MCF 10A (cell line): ENCODE measurements at places on chromosomes 4 and X.

DNA sequence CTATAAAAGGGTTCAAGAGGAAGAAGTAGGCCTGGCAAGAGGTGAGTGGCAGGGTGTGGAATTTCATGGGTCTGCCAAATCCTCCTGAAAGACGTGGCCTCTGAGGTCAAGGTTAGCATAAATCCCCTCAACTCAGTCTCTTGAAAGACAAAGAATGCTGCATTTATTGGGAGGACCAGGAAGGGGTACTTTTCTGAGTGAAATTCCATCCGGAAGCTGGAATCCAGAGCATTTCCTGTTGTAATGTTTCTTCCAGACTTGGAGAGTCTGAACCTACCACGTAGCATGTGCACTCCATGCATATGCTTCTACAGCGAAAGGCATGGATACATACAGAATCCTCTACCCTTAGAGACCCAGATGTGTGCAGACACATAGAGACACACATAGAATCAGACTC lies 13.4 kb upstream of the FGD1 start:
- no peak for DNase-seq

DNA sequence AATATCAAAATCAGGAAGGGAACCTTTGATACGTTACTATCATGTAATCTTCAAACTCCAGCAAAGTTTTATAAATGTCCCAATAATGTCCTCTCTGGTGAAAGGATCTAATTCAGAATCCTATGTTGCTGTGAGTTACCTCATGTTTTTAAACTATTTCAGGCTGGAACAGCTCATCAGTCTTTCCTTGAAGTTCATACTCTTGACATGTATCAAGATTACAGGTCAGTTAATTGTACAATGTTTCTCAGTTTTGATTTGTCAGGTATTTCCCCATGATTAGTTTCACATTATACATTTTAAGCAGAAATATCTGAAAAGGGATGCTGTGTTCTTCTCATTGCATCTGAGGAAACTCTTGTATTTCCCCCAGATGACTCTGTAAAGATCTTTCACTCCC lies 136.5 kb upstream of the HS3ST1 start:
- DNase-seq, result no peak

- DNase-seq, result peak; percentile 67
These were observed 10.4 kb downstream of the AFP start for GRCh38 chr4:73446336-73446938.

DNA sequence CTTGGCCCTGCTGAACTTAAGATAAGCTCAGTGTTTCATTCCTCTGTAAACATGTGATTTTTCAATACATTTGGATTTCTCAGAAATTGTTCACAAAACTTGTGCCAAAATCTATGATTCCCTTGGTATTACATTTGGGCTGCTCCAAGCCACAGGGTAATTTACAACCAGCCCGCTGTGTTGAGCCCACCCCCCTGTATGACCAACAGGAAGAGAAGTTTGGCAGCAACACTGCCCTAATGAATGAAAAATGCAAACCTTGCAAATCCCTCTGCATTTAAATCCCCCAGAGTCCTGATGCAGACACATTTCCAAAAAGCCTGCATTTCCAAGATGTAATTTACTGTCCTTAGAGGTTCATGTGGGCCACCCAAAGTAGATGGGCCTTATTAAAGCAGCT lies 34.1 kb upstream of the GAB1 start:
- DNase-seq, result no peak

DNA sequence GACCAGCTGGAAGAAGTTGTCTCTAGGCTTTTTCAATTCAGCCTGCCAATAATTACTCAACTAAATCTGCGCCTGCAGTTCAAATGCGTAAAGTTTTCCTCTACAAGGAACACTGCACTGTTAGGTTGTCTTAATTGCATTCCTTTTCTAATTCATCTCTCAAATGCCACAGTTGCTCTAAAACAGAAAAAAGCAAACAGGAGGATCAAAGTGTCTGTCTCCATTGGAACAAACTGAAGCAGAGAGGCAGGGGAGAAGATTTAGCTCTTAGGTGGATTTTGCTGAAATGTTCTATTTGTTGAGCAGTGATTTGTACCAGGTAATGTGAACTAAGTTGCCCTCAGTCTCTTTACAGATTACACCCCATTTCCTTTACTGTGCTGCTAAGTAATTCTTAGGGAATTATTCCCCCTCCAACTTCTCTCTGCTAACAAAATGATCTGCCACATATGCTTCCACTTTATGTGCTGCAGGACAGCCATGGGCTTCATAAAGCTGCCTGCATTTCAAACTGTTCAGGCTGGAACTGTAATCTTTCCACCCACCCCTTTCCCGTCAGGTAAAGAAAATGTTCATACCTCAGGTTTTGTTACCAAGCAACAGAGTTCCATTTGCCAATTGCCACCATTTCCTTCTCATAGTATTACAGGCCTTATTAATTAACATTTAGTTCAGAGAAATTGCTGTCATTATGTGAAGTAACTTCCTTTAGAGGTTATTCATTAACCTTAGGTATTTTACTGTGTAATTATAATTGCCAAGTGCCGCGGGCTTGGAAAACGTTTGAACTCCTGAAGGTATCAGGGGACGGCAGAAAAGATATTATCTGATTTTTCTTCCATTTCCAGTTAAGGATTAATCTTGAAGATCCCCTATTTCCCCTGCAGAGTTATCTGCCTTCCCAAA lies 149.3 kb downstream of the SPRY1 start:
- DNase-seq, result no peak

GRCh38 chr4:84583876-84584380 lies 1.0 kb downstream of the CDS1 start:
- no peak for DNase-seq

- peak; percentile 8 for DNase-seq
These were observed 80.4 kb upstream of the GPC4 start for GRCh38 chrX:133495464-133496391.

- no peak for DNase-seq
These were observed 201.2 kb downstream of the CHIC2 start for GRCh38 chr4:53863158-53863557.

- DNase-seq, result peak; percentile 10
These were observed 150.8 kb upstream of the DIPK2B start for GRCh38 chrX:45351478-45351877.

DNA sequence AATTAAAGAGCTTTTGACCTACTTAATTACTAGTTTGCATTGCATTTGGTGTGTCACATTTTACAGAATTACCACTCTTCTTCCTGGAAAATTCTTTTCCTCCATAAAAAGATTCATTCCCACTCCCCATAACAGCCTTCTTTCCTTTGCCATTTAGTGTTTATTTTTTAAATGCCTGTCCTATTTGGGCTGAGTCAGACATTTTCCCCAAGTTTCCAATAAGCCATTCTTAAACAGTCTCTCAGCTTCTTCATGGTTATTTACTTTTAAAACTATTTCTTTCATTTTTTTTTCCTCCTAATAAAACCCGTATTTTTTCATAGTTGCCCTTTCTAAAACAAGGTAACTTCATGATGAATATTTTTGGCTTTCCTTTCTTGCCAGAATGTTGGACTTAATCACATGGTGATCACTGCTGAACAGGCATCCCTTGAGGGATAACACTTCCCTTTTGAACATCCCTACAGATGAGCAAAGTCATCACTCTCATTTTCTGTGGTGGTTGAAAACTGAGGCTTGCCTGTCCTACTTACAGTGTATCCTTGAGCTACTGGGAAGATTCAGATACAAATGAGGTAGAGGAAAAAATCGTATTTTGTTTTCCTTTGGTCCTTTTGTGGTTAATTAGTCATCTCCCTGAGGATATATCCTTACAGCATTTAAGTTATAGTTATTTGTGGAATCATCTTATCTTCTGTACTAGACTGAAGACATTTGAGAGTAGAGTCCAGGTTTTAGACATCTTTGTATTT lies 520.5 kb upstream of the NR3C2 start:
- peak; percentile 43 for DNase-seq

DNA sequence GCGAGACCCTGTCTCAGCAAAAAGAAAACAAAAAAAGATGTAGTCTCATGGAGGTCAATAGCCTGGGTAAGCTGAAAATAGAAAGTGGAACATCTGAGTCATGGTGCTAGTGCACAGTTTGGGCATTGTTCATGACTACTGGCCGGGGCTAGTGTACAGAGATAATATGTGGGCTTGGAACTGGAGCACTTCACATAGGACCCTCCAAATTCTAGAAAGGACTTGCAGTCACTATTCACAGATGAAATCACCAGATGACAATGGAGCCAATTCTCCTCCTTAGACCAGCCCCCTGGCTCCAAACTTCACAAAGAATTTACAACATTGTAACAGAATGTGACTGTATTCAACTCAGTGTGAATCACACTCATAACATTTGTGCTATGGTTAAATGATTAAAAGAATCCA lies 367.8 kb upstream of the SLC7A11 start:
- peak; percentile 23 for DNase-seq

DNA sequence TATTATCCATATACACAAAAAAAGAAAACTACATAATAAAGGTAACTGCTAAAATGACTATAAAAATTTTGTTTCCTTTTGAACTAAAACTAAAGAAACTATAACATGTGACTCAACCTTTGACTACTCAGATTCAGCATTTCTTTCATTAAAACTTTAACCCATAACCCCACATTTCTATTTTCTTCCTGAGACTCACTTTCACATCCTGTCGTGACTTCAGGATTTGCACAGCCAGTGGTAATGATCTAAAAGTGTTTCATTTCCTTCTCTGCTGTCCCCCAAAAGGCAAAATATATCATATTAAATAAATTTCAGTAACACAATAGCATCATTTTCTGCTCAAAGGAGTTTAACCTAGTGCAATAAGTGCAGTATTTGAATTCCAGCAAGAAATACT lies 1022.4 kb upstream of the DIAPH2 start:
- DNase-seq, result no peak

DNA sequence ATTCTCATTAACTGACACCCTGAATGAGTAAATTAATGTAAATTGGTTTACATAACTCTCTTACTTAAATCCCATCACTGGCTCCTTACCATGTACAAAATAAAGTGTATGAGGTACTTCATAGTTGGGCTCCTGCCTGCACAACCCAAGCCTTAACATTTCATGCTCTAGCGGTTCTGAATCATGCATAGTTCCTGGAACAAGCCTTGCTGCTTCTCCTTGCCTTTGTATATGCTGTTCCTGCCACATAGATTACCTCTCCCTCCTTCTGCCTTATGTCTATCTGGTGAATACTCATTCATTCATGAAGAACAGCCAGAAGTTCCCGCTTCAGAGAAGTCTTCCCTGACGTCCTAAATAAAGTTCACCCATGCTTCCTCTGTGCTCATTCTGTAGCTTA lies 594.7 kb downstream of the SMARCA1 start:
- DNase-seq, result no peak

- DNase-seq, result no peak
These were observed 1.8 kb upstream of the TCEANC start for GRCh38 chrX:13651150-13651549.

- DNase-seq, result no peak
These were observed 213.3 kb upstream of the MAB21L2 start for GRCh38 chr4:150368667-150369066.

DNA sequence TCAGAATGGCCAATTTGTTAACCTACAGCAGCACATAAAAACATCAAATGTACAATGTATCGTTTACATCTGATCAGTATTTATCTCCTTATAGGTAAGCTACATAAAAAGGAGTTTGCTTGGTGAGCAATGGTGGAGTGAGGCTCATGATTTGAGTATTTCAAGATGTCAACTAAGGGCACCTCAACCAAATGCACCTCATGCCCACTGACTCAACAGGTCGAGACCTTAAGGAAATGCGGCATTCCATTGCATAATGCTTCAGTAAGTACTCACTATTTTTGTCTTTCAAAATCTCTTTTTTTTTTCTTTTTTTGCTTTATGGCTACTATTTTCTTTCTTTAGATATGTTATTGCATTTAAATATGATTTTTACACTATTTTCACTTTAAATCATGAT lies 181.0 kb upstream of the TLL1 start:
- peak; percentile 44 for DNase-seq

GRCh38 chr4:56048383-56048701 lies 99.6 kb downstream of the CEP135 start:
- no peak for DNase-seq

- no peak for DNase-seq
These were observed 1566.5 kb upstream of the PCDH7 start for GRCh38 chr4:29153642-29154041.

GRCh38 chrX:123745511-123745910 lies 12.7 kb upstream of the THOC2 start:
- DNase-seq, result no peak

DNA sequence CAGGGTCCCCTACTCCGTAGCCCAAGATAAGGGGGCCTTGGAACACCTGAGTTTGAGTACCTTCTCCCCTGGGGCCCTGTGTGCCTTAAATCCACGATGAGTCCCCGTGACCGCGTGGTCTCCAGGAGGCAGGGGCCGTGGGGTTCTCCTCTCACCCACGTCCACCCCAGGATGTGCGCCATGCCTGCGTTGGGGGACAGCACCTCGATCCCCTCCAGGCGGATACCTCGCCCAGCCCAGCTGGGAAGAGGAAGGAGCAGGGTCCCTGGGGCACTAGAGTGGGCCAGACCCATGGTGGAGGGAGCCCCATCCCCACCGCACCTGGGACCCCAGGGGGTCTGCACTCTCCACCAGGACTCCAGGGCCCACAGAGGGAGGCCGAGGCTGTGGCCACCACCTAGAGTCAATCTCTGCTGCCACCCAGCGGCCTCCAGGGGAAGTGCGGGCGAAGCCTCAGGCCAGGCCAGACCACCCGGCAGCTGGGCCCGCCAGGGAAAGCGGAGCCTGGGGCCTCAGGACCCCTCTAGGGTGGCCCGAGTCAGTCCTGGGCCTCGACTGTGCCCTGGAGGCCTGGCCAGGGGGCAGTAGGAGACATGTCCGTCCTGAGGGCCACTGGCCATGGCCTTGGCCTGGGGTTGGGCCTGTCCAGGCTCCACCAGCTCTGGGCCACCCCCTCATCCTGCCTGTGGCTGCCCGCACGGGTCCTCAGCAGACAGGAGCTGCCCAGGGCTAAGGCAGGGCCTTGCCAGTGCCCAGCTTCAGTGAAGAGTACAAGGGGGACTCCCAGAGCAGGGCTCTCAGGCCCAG lies 55.0 kb downstream of the FAM53A start:
- DNase-seq, result peak; percentile 52

GRCh38 chrX:119745283-119745848 lies 13.0 kb upstream of the SOWAHD start:
- DNase-seq, result no peak

- DNase-seq, result no peak
These were observed 42.1 kb upstream of the MAGEB10 start for GRCh38 chrX:27765718-27766117.

DNA sequence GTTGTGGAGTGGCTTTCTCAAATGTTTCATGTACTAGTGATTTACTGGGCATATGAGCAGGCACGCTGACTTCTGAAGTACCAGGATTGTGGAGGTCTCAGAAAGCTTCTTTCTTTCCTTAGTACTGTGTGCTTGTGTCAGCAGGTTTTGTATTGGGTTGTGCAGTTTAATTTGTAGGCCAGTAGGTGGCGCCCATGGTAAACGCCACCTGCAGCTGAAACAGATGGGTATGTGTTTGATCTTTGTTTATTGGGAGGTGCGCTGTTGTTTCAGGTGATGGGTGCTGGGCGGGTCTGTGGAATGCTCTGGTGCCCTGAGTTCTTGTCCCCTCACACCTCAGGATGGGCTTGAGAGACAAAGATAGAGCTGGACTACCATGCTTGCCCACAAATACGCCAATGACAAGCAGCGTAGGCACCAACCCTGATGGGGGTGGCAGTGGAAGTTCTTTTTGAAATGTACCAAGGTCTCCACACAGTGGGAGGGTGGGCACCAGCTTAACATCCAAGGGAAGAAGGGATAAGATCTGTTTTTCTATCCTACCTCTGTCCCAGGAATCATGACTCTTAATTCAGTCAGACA lies 141.5 kb downstream of the RPS6KA6 start:
- DNase-seq, result peak; percentile 48

GRCh38 chrX:136159611-136160025 lies 12.3 kb downstream of the FHL1 start:
- DNase-seq, result peak; percentile 28
